ENCODE measurements at places on chromosomes 11 and 22.

DNA sequence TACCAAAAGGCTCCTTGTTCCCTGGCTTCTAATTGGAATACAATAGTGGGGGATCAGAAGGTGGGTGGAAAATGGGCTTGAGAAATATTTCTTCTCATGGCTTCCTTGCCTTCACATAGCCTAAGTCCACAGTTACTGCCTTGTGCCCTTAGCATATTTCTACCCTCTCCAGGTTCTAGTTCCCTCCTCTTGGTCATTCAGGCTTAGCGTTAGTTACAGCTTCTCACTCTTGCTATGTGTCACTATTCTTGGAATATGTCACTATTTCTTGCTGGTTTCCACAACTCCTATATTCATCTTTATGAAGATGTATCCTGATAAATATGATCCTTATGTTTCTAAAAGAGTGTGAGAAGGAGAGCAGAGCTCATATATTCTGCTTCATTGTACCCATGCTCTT is 2.5 kb downstream of the OR2D2 start:
- no peak for DNase-seq

DNA sequence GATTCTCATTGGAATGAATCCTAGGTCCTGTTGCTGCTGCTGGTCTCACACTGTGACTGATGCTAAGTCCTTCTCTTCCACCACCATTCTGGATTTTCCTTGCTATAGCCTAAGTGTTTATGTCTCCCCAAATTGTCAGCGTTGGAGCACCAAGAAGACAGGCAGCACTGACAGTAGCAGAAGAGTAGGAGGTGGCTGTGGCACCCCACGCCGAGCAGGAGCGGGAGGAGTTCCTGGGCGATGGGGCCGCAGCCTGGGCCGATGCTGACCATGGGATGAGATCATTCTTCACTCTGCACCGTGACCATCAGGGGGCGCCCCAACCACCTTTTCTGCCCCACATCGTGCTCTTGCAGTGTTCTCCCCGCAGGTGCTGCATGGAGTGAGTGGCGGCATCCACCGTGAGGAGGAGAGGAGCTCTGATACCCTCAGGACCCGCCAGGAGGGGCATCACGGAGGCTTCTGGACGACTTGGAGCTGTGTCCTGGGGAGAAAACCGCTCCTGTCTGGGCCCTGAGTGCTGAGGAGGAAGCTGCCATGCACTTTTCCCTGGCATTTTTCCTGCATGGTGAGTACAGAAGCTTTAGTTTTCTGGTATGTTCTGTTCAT is 57.0 kb downstream of the LRRC74B start:
- DNase-seq: peak; percentile 90

DNA sequence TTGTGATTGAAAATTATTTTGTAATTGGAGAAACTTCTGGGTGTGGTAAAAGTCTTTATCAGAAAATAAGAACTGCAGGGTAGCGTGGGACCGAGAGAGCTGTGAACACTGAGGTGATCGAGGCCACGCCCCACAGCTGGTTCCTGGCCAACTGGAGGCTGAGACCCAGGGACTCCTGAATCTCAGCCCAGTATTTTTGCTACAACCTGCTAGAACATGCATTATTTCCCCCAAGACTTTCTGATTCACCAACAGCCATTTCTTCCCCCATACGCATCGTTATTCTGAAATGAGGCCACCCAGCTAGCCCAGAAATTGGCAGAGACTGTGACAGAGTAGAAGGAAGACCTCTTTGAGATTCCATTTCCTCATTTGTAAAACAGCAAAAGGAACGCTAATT is 3.4 kb upstream of the FGF19 start:
- DNase-seq: no peak

GRCh38 chr11:10641177-10641911 is 52.2 kb downstream of the IRAG1 start:
- DNase-seq: no peak

DNA sequence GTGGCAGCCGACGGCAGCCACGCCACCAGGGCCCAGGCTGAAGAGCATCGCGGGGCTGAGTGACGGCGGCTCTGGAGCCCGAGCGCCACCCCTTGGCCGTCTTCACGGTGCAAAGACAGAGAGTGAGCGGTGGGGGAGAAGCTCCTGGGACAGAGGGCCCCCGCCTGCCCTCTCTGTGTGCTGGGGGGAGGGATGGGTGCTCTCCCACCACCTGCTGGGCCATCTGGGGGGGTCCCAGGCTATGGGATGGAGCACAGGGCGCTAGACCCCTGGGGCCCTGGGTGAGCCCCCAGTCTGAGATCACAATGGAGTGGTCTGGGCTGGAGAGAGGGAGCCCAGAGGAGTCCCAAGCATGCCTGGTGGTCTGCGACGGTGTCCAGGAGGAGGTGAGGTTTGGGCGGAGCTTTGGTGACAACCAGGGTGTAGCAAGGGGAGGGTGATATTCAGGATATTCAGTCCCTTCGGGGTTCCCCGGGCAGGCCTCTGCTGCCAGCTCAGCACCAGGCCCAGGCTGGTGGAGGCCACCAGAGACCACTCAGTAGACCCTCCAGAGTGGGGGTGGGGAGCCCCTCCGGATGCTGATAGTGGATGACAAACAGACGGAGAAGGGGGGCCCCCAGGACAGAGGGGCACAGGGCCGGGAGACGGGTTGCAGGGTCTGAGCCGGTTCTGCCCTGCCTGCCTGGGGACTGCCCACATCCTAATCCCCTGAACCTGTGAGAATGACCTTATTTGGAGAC is 78.1 kb upstream of the PRR5 start:
- DNase-seq: peak; percentile 70

DNA sequence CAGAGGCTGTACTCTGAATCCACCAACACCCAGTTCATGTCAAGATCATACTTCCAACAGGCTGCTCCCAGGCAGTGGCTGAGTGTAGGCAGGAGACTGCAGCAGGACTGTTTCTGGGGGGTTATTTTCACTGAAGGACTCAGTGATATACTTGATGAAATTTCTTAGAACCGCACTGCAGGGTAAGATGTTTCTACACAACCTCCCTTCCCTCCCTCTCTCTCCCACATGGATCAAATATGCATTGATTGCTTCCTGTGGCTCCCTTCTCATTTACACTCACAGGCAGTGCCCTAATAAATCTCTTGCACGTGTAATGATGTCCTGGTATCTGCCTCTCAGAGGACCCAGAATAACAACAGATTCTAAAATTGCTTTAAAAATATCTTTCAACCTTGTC is 251.3 kb upstream of the CCDC179 start:
- DNase-seq: no peak

DNA sequence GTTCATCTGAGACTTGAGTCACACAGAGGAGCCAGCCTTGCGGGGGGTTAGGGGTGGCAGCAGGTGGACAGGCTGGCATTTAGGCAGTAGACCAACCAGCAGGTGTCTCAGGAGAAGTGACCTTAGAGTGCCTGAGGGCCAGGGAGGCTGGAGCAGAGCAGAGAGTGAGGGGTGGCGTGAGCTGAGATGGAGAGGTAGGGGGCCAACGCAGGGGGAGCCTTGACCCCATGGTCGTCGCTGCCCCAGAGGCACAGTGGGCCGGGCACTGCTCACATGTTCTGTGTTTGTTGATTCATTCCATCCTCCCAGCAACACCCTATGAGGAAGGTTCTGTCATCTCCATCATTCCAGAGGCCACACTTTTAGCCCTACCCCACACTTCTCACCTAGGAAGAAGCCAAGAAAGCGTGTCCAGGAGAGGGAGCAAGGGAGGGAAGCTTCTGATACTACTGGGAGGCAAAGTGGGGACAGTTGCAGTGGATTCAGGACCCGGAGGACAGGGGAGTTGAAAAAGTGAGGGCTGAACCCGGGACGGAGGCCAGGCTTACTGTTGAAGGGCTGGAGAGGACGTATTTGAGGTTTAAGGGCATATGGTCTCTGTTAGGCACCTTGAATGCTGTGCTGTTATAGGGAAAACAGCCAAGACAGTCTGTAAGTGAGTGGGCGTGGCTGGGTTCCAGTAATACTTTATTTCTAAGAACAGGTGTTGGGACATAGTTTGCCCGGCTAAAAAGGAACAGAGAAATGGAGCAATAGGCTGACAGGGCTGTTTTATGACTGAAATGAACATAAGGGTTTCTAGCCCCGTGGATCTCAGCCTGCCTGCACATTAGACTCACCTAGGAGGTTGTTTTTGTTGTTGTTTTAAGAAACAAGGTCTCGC is 7.3 kb downstream of the SART1 start:
- no peak for DNase-seq

DNA sequence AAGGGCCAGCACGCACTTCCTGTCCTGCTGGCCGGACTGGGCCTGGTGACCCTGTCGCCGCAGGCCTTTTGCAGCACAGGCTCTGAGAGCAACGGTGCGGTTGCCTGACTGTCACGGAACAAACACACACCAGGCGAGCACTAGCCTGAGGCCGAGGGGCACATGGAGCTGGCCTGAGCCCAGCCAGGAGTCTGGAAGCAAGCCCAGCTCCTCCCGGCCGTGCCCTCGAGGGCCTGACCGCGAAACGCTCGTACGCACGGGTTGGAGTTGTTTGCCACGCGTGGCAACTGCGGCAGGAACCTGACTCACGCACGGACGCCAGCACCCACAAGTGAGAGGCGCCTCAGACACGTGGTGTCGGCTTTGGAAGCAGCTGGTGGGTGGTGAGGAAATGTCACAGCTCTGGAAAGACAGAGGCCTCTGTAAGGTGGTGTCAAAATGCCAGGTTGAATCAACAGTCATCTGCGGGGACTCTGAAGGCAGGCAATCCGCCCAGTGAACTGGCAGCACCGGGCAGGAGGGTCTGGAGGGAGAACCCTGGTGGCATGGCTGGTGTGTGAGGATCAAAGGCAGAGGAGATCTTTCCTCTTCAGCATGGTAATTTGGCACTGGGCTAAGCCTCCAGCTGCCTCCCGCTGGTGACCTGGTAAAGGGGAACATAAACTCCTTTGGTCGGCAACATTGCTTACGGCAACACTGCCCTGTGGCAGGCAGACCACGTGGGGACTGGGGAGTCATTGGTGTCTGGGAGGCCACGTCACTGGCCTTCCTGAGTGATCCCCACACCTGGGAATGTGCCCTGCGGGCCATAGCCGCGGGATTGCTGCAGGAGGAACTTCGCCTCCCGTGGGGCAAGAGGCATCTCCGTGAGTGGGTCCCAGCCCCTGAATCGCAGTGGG is 15.3 kb upstream of the IL17REL start:
- peak; percentile 4 for DNase-seq

GRCh38 chr11:10931761-10932670 is 74.2 kb upstream of the ZBED5 start:
- no peak for DNase-seq

- peak; percentile 13 for DNase-seq
These were observed 14.1 kb downstream of the ZFP91 start for GRCh38 chr11:58592760-58593472.

GRCh38 chr11:2277933-2278523 is 7.6 kb upstream of the ASCL2 start:
- DNase-seq: no peak

GRCh38 chr22:30348404-30348803 is 8.3 kb downstream of the SF3A1 start:
- DNase-seq: no peak

DNA sequence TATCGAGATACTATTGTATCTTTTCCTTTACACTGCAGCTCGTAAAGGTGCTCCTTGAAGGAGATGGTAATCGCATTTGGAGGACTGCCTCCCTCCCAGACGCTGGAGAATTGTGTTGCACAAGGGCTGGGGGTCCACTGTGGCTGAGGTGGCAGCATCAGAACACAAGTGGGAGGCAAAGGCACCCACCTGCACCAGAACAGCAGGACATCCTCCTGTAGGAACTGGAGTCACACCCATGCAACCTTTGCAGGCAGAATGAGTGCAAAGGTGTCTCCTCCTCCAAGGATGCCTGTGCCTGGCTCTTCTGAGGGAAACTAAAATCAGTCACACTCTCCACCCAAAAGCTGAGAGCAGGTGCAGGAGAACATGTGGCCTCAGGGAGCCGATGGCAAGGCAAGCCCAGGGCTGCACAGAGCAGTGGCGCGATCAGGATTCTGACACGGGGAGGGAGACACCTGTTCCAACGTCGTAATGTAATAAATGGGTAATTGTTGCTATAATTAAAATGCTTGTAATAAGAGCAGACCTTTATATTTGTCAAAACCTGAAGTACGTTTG is 1501.4 kb downstream of the TBC1D22A start:
- no peak for DNase-seq

GRCh38 chr11:2305140-2305778 is 3.4 kb downstream of the TSPAN32 start:
- DNase-seq: peak; percentile 88

GRCh38 chr11:103862094-103862801 is 174.2 kb upstream of the DDI1 start:
- no peak for DNase-seq

GRCh38 chr11:131491503-131491902 is 121.1 kb downstream of the NTM start:
- DNase-seq: peak; percentile 31

DNA sequence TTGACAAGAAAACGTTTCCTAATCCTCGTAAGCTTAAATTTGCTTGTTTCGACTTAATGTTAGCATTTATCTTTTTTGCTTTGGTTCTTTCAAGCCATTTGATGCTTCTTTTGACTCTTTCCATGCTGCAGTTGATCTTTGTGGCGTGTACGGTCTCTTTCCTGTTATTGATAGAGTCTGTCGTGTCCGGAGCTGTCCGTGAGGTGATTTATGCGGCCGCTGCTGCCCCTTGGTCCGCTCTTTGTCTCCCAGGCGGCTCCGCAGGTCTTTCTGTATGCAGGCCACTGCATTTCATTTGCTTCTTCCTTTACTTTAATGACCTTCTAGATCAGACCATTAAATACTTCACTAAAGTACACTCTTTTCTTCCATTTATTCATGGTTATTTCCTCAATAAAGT is 50.3 kb downstream of the TBC1D22A start:
- no peak for DNase-seq

GRCh38 chr11:79506124-79506523 is 65.3 kb upstream of the TENM4 start:
- no peak for DNase-seq

- no peak for DNase-seq
These were observed 82.4 kb downstream of the FANCF start for GRCh38 chr11:22543261-22543660.

DNA sequence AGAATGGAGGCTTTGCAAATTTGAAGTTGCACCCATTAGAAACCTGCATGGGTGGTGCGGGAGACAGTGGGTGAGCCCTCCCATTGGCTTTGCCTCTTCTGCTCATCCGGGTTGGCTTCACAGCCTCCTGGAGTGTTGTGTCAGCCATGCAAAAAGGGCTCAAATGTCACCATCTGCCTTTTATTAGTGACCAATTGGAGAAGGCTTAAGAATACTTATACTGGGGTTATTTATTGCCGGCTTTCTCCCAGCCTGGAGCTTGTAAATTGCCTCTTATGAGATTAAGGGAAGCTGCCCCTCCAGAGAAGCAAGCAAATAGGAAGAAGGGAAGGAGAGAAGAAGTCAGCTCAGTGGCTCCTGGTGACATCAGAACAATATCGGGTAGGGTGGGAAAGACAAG is 182.6 kb downstream of the ST3GAL4 start:
- no peak for DNase-seq

GRCh38 chr11:44743326-44743725 is 16.6 kb downstream of the TSPAN18 start:
- DNase-seq: no peak

Measured in hepatocyte (in vitro differentiated cells).